ENCODE measurements at places on chromosomes 4 and X.

DNA sequence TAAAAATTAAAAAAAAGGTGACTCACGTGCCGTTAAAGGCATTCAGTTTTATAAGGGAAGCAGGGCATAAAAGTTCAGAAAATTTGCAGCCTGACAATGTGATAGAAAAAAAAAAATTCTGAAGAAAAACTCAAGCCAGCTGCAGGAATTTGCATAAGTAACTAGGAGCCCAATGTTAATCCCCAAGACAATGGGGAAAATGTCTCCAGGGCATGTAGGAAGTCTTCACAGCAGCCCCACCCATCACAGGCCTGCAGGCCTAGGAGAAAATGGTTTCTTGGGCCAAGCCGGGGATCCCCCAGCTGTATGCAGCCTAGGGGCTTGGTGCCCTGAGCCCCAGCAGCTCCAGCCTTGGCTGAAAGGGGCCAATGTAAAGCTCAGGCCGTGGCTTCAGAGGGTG is 31.2 kb downstream of the CHM start:
- DNase-seq, result no peak

DNA sequence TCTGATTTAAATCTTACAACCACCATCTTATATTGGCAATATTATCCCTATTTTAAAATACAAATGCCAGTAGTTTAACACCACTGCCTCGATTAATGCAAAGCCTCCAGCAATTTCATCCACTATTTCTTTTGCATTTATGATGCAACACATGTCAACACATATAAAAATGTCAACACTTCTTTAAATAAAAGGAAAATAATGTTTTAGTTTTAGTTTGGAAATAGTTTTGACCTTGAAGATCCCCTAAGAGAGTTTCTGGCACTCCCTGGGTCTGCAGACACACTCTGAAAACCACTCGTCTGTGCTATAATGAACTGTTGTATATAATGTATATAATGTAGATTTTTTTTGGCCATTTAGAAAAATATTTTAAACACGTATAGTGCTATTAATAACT is 99.0 kb downstream of the CAMK2D start:
- no peak for DNase-seq

DNA sequence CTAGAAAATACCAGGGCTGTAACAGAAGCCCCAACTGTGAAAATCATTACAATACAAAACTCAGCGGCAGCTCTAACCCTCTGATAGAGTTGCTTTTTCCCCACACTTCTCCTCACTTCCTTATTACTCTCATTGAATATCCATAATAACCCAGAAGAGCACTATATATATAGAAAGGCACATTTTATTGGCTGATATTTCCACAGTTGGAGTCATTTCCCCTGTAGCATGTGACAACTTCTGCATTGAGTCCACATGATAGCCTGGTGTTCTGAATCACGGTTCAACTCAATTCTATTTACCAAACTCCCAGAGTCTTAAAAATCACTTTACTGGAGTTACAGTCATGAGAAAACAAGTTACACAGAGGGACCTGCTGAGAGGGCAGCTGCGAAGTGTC is 46.6 kb upstream of the NWD2 start:
- no peak for DNase-seq

DNA sequence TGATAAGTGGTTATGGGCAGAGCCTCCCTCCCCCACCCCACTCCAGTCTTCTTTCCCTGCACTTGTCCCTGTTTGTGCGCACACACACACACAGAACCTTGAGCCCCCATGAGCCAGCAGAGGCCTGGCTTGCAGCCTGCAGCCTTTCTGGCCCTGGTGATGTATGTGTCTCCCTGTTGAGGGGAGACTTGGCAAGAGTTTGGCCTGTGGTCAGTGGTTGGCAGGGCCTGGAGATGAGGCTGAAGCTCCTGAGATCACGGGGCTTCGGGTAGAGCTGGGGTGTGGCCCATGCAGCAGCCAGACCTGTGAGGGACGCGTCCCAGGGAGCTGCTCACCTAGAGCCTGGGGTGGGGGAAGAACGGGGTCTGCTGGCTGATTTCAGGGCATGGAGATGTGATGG is 2.3 kb downstream of the GPR173 start:
- DNase-seq, result no peak

DNA sequence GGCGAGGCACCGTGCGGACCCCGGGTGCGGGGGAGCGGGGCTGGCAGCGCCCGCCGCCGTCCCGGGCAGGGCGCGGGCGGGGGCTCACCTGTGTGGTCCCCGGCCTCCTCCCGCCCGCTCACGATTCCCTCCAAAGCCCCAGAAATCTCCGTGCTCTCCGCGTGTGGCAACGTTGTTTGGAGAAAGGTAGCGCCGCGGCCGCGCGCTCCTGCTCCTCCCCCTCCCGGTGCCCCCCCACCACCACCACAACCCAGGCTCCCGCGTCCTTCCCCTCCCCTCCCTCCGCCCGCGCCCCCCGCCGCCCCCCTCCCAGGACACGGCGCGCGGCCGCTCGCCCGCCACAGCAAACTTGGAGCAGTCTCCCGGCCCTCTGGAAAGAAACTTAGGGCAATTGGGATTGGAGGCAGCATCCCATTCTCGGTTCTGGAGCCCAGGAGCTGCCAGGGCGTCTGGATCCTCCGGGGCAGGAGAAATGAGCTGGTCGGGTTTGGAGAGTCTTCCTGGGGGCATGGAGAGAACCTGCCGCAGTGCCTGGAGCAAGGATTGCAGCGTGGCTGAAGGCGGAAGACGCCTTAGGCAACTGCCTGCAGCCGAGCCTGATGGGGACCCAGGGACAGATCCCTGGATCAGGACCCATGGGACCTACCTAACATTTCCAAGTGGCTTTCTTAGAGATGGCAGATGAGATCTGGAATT is 855 bp downstream of the KLF3 start:
- DNase-seq, result no peak

GRCh38 chr4:140162596-140162995 is 8.6 kb upstream of the MAML3 start:
- DNase-seq, result no peak
